ENCODE measurements at places on chromosomes 2 and 18.
A peak's percentile ranks its signal among the peaks of the same experiment; 100 is the strongest.

DNA sequence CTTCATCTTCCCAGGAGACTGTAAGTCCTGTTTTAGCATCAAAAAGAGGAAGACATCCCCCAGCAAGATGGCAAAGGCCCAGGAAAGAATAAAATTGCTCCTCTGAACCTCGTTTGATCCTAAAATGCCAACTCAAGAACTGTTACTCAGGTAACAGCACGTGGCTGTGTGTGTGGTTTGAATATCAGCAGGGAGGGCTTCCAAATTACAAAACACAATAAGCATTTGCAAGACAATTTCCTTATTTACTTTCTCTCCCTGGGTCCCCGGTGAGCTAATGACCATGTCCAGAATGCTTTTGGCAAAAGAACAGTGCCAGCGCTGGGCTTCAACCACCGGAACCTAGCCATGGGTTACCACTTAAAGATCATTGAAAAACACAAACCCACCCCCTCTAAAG, 163.6 kb downstream of the C1D start:
- DNase-seq: no peak

DNA sequence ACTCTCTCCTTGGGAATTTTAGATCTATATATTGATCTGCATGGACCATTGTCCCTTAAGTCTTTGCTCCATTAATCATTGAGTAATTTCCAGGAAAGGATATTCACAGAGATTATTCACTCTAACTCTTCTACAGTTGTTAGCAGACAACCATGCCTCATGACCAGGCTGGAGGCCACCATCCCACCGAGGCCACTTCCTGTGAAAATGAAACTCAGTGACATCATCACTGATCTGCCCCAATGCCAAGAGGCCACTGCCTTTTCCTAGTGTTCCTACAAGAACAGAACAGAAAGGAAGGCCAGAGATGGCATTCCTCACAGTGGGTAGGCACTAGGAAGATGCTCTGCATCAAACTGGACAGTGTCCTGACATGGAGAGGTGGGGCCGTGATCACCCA, 161.3 kb downstream of the DTNA start:
- no peak for DNase-seq

- DNase-seq: no peak
These were observed 2.2 kb downstream of the CFAP221 start for GRCh38 chr2:119546447-119546767.

GRCh38 chr2:10897956-10898355, 13.8 kb upstream of the KCNF1 start:
- DNase-seq: no peak

- DNase-seq: no peak
These were observed 99.6 kb upstream of the ASB18 start for GRCh38 chr2:236363711-236364277.

DNA sequence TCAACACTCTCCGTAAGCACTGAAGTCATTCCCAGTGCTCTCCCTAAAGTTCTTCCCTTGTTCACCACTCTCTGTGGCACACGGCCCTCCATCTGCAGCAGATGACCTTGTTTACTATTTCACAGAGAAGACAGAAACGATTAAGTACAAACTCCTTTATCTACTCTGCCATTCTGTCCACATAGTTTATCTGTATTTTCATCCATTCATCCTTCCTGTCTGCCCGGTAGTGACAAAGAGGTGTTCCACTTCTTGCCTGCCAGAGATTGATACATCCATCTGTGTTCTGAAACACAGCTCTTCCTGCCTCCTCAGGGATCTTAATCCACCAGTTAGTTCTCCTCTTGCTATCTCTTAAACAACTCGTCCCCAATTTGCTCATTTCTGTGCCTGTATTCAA, 77.9 kb upstream of the CD226 start:
- no peak for DNase-seq

DNA sequence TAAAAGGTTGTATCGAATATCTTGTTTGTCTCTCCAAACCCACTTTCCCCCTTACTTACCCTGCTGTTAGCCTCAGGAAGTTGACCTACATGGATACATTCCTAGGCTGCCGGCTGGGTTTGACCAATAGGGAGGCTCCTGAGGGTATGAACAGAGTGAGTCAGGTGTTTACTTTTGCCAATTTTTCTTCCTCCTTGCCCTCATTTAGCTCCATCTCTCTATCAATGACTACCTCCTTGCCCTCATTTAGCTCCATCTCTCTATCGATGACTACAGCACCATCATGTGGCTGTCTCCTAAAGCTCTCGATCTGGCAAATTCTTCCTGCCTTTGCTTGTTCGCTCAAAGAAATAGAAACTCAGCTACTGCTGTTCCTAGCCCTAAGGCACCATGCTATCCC, 571.9 kb upstream of the CRIM1 start:
- DNase-seq: no peak

DNA sequence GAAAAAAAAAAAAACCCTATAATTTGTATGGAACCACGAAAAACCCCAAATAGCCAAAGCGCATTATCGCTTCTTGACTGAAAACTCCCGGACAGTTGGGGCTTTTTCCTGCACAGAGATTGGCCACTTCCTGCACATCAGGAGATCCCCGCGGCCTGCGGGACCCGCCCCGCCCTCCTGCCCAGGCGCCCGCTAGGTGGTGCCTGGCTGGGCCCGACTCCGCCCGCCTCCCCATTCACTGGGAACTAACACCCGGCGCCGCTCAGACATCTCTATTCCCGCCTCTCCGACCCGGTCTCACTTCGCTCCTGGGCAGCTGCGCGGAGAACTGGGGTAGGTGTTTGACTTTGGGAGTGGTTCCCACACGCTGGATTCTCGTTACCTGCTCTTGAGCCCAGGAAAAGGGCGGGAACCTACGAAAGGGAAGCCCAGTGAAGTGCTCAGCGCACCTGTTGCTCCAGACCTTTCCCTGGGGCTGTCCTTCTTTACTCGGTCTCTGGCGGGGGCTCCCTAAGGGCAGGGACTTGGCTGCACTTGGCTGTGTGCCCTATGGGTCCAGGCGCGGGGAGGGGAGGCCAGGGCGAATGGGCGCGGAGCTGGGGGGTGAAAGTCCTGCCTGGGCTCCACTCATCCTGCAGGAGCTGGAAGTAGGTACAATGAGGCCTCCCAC, at the start of gene HMSD:
TSS of gene HMSD (plus strand) at position 234 of the 670 bp plus-strand sequence. CDS start 4,155 bp downstream, outside the sequence.
- DNase-seq: peak; percentile 81

DNA sequence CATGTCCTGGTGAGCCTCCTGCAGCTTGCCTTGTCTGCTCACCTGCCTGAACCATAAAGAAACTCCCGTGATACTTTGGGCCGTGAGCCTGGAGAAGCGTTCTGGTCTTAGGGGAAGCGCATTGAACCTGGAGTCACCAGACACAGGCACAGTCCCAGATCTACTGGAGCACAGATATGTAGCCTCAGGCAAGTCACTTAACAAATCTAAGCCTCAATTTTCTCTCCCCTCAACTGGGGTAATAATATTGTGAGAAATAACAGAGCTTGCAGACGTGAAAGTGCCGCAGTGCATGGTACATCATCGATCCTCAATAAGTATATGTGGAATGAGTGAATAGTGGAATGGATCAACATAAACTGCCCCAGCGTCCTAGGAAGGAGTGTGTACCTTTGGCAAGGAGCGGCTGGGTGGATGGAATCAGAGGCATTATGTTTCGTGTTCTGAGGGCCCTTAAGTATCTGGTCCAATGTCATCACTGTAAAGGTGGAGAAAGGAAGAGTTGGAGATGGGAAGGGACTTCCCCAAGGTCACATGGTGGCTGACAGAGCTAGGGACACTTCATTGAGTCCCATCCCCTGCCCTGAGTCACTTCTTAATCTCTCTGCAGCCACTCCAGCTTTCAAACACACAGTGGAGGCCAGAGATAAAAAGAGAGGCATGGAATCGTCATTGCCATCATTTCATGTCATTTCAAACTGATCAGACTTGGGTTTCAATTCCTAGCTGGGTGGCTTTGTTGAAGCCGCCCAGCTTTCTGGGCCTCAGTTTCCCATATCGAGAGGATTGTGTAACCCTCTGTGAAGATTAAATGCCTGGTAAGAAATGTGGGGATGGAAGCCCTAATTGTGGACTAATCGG, 172.4 kb downstream of the DDX1 start:
- no peak for DNase-seq

GRCh38 chr18:45328811-45329210, 286.5 kb upstream of the SLC14A2 start:
- no peak for DNase-seq

GRCh38 chr18:61797696-61798590, 94.9 kb downstream of the RNF152 start:
- DNase-seq: no peak

- no peak for DNase-seq
These were observed 95.6 kb downstream of the TNFRSF11A start for GRCh38 chr18:62420513-62421209.

DNA sequence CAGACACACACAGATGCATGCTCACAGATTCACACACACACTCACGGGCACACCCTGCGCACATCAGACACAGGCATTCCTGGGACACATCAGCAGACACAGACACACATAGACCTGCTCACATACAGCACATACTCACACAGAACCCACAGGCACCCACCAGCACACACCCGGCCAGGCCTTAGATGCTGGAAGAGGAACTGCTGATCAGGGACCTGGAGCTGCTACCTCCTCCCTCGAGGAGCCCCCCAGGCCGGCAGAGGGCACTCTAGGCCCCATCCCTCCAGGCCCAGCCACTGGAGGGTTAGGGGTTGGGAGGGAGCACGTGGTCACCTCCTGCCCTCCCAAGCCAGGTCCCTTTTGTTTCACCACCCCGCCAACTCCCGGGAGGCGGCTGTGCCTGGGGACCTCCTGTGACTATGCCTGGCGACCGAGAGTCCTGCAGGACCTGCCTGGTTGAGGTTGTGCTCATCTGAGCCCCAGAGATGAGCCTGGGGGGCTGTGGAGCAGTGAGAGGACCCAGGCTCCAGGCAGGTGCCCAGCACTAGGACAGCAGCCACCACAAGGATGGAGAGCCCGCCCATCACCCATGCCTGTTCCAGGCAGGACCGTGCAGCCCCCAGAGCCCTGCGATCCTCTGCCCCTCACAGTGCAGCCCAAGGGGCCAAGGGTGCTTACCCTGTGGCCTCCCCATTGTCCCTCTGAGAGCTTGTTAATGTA, 21.0 kb upstream of the PTMA start:
- peak; percentile 78 for DNase-seq

- DNase-seq: peak; percentile 95
These were observed 17.8 kb upstream of the CD8A start for GRCh38 chr2:86808315-86809161.

- no peak for DNase-seq
These were observed 12.5 kb upstream of the POLR1B start for GRCh38 chr2:112529757-112530156.

- DNase-seq: no peak
These were observed 49.9 kb downstream of the UGP2 start for GRCh38 chr2:63891488-63892030.

DNA sequence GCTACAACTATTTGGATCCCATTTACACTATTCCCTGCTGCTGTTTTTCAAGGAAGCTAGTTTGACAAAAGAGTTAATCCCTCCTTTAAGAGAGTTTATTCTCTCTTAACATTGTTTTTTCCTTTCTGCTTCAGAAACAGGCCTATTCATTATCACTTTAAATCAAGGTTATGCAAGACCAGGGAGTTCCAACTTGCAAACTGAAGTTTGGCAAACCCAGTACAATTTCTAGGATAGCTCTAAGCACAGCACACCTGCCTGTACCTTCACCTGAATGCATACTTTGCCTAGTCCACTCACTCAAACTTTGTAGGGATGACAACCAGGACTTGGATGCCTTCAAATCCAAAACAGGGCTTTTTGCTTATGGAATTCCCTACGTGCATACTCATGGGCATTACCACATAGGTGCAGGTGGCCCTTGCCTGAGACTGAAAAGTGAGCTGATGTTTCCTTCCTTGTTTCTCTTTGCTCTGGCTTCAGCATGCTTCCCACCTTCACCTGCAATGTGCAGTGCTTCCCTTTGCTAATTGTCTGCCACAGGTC, 193.8 kb upstream of the MMADHC start:
- DNase-seq: no peak

GRCh38 chr2:120854766-120855530, 119.3 kb downstream of the GLI2 start:
- no peak for DNase-seq

DNA sequence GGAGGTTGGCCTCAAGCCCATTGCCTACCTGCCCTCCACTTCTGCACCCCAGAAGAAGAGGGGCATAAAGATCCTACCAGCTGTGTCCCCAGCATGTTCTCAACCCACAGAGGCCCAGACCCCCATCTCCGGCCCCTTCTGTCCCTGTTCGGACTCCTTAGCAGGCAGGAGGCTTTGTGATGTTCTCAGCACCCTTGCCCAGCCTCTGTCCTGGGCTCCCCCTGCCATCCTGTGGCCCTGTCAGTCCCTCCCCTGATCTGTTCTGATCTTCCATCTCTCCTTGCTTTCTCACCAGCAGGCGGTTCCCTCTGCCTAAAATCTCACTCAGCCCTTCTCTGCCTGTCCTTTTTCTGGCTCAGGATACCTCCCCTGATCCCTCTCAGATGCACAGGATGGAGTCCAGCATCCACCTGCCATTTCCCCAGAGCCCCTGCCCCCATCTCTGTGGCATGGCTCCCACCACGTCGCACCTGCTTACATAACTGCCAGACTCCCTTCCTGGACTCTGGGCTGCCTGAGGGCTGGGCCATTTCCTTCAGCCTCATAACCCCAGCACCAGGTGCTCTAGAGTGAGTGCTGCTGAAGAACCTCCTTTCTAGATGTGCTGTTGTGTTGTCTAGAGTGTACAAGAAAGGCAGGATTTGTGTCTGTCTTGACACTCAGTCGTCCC, 134.0 kb downstream of the CTIF start:
- DNase-seq: no peak

DNA sequence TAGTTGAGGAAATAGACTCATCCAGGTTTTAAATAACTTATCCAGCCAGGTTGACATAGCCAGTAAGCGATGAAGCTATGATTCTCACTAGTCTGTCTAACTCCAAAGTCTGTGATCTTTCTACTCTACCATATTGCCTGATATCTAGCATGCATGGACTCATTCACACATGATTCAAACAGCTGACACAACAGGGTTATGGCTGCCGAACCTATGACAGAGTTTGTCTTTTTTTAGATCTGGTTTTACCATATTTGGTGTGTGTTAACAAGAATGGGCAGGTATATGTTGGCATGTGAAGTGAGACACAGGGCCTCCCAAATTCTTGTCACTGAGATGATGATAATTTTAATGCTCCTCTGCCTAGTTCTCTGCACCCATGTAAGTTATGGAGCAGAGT, 210.6 kb downstream of the BABAM2 start:
- no peak for DNase-seq

GRCh38 chr18:63180971-63181376, 138.6 kb downstream of the BCL2 start:
- no peak for DNase-seq

- no peak for DNase-seq
These were observed 91.0 kb downstream of the TMEM17 start for GRCh38 chr2:62415019-62415431.

DNA sequence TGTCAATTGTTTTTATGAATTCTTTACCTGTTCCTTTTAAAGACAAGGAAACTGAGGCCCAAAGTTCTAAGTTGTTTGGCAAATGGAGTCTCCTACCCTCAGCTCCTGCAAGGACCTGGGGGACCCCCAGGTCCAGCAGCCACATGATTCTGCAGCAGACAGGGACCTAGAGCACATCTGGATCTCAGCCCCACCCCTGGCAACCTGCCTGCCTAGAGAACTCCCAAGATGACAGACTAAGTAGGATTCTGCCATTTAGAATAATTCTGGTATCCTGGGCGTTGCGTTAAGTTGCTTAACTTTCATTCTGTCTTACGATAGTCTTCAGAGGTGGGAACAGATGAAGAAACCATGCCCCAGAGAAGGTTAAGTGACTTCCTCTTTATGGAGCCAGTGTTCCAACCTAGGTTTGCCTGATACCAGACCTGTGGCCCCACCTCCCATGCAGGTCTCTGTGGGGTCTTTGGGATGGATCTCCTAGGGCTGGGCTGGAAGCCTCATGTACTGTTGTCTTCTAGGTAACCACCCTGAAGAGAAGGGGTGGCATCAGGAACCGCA, 5.6 kb upstream of the CENPA start:
- DNase-seq: no peak

All from nephron progenitor cell (in vitro differentiated cells).